Mesenteric fat pad (tissue), 1 donor: ENCODE measurements at places on chromosomes 3 and 15. TPM values are rescaled to one million over a fixed set of nuclear protein-coding genes. Genes with fewer than 3 reads are reported as not detected.

The PFN2 gene
- total RNA-seq: 33.9 TPM

The ZNF502 gene
- 4.3 TPM for total RNA-seq

The NPAP1 gene
- total RNA-seq: not detected

The GOLGA6L10 gene
- total RNA-seq: 0.77 TPM

The SLC24A5 gene
- total RNA-seq: not detected

The ITGA11 gene
- 4.5 TPM for total RNA-seq

The RASGRP1 gene
- total RNA-seq: 1.1 TPM

The CLSTN2 gene
- total RNA-seq: 44.1 TPM

The AGBL1 gene
- total RNA-seq: not detected

The ZIC4 gene
- total RNA-seq: not detected

The GHSR gene
- total RNA-seq: not detected

The KLHL6 gene
- total RNA-seq: 5.7 TPM

The ST3GAL6 gene
- total RNA-seq: 9.4 TPM

The SSUH2 gene
- 0.45 TPM for total RNA-seq

The MAPKAPK3 gene
- total RNA-seq: 44.7 TPM

The ATP13A4 gene
- not detected for total RNA-seq

The GNB4 gene
- total RNA-seq: 32.2 TPM

The INKA1 gene
- 3.2 TPM for total RNA-seq

The USP50 gene
- 1.1 TPM for total RNA-seq

The SIDT1 gene
- 1.5 TPM for total RNA-seq

The SUCNR1 gene
- total RNA-seq: 1.8 TPM
